ENCODE measurements at places on chromosomes 2 and 18.

- DNase-seq = peak; percentile 10
Observed at GRCh38 chr2:231110551-231110950, 14.3 kb downstream of the HTR2B start.

DNA sequence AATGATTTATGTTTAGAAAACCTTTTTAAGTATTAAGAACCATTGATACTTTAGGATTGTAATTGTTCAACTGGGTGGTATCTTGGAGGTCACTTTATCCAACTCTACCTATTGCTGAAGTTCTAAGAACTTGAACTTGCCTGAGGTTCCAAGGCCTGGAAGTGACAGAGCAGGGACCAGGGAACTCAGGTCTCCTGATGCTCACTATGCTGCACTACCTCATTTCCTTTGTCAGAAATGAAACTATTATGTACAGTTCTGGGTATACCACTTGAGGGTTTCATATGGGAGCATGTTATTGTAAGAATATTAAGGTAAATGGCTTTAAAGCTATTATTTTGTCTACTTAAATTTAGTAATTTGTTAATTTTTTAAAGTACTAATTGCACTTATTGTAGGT, 3.0 kb downstream of the MBD5 start:
- no peak for DNase-seq

DNA sequence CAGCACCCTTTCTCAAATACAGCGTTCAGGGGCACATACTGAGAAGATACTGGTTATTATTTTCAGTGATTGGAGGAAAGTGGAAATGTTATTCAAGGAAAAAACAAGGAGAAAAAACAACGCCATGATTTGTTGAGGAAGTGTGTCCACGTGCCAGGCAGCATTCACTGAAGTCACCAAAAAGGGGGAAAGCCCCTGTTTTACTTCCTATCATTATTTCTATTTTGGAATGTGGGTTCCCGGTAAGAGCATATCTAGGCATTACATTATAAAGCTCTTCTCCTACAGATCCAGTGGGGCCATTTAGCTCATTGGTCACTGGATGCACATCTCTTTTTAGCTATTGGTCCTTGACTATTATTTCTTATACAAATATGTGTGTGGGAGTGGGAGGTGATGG, 518.7 kb downstream of the TXNL1 start:
- DNase-seq = no peak

DNA sequence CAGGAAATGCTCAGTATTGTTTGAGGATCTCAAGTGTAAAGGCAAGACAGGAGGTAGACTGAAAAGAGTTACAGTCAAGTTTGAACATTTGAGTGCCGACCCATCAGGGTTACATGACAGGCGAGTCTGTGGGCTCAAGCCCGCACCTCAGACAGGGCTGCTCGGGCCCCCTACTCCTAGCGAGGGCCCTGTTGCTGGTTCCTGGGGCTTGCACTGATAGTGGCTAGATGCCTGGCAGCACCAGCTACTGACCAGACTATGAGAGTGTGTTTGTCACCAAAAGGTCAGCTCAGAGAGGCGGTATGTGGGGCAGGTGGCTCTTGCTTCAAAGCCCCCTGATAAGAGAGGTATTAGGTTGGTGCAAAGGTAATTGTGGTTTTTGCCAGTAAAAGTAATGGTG, 35.6 kb upstream of the CYP27C1 start:
- no peak for DNase-seq

- no peak for DNase-seq
Observed at GRCh38 chr2:135190799-135191198, 138.7 kb downstream of the RAB3GAP1 start.

GRCh38 chr2:242085941-242086621, 216.6 kb downstream of the RTP5 start:
- peak; percentile 33 for DNase-seq

- DNase-seq = no peak
Observed at GRCh38 chr2:143877876-143878530, 641.9 kb downstream of the ZEB2 start.

DNA sequence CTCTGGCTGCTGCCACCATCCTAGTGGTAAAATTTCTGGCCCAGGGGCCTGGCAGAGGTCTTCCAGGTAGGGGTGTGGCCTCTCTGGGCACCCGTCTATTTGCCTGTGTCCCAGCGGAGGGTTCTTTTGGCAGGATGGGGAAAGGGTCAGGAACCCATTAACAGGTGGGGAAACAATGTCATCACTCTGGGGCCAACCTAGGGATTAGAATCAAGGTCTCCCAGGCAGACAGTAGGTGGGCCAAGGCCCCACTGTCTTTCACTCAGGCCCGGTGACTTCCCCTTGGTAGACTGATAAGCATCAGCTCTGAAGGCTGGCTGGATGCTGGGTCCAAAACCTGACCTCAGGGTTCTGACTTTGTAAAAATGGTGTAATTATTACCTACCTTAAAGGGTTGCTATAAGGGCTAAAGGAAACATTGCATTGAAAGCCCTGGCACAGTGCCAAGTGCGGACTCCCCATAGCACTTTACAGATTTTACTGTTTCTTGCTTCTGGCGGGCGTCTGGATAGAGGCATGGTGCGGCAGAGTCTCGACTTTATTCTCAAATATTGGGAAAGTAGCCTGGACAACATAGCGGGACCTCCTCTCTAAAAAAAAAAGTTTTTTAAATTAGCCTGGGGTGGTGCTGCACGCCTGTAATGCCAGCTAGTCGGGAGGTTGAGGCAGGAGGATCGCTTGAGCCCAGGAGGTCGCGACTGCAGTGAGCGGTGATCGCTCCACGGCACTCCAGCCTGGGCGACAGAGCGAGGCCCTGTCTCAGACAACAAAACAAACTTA, 2.2 kb downstream of the LBX2 start:
- no peak for DNase-seq

- no peak for DNase-seq
Observed at GRCh38 chr2:74738586-74738985, 84.5 kb downstream of the SEMA4F start.

DNA sequence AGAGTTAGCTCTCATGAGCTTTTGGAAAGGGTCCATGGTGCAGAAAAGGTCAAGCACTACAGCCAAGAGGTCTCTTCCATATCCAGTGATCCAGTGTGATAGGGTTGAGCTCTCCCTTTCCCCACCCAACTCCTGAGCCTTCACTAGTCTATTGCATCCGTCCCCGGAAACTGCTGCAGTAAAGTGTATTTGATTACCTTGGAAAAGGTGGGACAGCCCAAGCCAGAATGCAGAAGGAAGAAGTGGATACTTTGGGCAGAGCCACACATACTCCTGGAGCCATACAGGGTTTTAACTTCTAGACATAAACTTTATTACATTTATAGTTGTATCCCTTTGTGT, 3.6 kb downstream of the PNKD start:
- DNase-seq = no peak

- no peak for DNase-seq
Observed at GRCh38 chr2:21812766-21813165, 689.0 kb downstream of the TDRD15 start.

- no peak for DNase-seq
Observed at GRCh38 chr2:232316461-232317330, 61.9 kb upstream of the ALPP start.

DNA sequence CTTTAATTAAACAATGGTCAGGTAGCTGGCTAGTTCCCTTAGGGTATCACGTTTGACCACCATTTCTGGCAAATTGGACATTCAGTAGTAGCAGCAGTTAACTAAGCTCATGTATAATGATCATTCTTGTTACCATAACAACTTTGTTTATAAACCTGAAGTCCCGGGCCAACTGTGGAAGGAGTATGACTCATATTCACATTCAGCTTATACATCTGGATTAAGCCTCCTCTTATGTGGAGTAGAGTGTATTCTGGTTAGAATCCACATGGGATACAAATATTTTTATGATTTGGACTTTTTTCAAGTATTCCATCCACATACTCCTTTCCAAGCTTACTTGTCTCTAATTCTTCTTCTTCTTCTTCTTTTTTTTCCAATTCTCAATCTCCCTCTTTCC, 70.3 kb upstream of the ZSWIM2 start:
- DNase-seq = no peak

- DNase-seq = no peak
Observed at GRCh38 chr2:148922776-148923475, 47.9 kb downstream of the KIF5C start.

GRCh38 chr2:226446406-226447001, 353.1 kb downstream of the IRS1 start:
- DNase-seq = peak; percentile 21

GRCh38 chr2:189466656-189467055, 25.4 kb downstream of the WDR75 start:
- peak; percentile 33 for DNase-seq

DNA sequence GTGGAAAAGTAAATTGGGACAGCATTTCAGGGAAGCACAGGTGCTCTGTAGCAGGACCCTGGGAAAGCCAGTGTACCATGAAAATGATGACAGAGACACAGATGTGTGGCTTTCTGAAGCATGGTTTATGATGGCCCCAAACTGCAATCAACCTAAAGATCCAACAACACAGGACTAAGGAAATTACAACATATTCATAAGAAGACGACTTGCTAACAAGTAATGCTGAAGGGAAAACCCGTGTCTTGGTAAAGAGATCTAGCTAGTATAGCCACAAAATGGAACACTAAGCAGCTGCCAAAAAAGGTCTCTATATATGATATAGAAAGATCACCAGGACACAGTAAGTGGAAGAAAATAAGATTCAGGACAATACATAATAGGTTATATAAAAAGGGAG, 53.2 kb downstream of the UXS1 start:
- no peak for DNase-seq

GRCh38 chr2:105780606-105781005, 35.9 kb downstream of the NCK2 start:
- DNase-seq = no peak

- no peak for DNase-seq
Observed at GRCh38 chr2:63497576-63497975, 90.7 kb downstream of the WDPCP start.

GRCh38 chr2:169676357-169676756, 17.8 kb downstream of the CFAP210 start:
- DNase-seq = no peak

- no peak for DNase-seq
Observed at GRCh38 chr2:112790305-112790704, 6.0 kb upstream of the IL1A start.

- no peak for DNase-seq
Observed at GRCh38 chr2:144448389-144449027, 71.4 kb downstream of the ZEB2 start.

- DNase-seq = peak; percentile 80
Observed at GRCh38 chr2:238287737-238288649, at the start of gene PER2. Gene PER2, minus strand, starts transcription at chr2:238288610. Its CDS starts 10,674 bp downstream, at chr2:238277936.

DNA sequence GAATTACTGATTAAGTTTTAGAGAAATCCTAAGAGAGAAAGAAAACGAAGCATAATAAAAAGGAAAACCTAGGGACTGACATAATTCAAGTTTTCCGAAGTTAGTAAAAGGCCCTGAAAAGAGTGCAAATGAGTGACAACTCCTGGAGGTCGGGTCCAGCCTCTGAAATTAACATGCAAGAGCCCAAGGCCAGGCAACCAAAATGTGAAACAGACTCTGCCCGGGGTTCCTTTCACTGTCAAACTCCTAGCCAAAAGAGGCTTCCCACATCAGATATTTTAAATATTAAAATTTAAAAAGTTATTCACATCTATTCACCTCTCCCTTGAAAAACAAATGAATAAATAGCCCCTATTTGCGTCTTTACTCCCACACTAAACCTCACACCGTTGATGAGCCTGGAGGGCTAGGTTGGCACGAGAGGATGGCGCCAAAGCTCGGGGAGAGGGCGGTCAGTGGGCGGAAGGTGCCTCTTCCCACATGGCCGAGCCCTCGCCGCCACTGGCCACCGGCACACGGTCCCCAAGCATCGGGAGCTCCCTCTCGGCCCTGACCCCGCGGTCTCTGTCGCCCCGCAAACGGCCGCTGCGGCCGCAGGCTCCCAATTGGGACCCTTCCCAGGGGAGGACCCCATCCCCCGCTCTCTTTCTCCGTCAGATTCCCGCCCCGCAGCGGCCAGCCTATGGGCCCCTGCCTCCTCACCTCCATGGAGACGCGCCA, 630 bp downstream of the PPM1G start:
- peak; percentile 51 for DNase-seq

DNA sequence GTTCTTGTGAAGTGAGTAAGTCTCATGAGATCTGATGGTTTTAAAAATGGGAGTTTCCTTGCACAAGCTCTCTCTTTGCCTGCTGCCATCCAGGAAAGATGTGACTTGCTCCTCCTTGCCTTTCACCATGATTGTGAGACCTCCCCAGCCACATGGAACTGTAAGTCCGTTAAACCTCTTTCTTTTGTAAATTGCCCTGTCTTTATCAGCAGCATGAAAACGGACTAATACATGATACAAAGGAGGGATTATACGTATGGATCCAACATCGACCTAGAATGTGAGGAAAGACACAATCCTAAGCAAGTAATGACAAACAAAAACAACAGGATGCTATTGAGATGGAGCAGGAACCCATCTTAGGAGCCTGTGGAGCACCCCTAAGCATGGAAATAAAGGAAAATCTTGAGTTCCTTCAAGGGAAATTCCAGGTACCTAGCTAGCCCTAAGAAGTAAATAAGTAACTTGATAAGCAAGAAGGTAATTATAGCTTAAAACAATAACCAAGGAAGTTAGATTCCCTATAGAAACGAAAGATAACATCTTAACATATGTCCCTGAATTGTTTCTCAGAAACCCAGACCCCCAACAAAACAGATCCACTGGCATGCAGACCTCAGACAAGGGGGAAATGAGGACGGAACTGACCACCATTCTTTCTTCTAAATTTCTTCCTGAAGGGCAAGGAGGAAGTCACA, 1.5 kb upstream of the TNFRSF11A start:
- no peak for DNase-seq

DNA sequence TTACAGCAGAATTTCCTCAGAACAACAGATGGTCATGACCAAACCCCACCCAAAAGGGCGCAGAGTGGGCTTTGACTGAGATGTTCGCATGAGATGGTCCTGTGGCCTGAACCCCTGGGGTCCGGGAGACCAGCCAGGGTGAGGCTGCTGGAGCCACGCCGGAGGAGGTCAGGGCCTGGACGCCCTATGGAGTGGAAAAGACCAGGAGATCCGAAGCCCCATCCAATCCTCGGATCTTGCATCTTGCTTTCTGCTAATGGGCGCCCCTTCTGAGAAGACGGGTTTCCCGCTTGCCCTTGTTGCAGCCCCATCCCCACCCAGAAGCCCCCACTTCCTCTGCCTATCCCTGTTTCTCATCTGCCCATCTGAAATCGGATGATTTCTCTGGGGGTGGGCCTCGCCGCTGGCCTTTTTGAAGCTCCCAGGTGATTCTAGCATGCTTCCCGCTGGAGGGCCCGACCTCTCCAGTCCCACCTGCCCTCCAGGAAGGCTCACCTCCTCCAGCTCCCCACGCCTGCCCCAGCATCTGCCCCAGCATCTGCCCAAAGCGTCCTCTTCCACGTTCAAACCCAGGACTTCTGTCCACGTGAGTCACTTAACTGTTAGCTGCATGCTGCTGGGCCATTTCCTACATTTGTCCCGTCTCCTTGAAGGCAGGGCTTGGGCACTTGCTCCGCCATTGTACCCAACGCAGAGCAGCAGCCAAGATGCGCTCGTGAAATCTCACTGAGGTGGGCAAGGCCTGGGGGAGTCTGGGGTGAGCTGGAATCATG, 4.3 kb upstream of the CNDP1 start:
- DNase-seq = no peak

GRCh38 chr2:159613651-159614285, 2.6 kb downstream of the BAZ2B start:
- DNase-seq = no peak

All from AG20443 (cell line).